SK-MEL-5 (cell line): ENCODE measurements at places on chromosomes 5 and 9. TPM values are rescaled to one million over a fixed set of nuclear protein-coding genes. Genes with fewer than 3 reads are reported as not detected.

Gene PLAC8L1
- not detected in 2 replicates for total RNA-seq

Gene SLC9A3
- total RNA-seq, result 2.9 and 3.3 TPM in 2 replicates

Gene CDC25C
- 9.0 and 9.3 TPM in 2 replicates for total RNA-seq

Gene BNC2
- 23.5 and 24.2 TPM in 2 replicates for total RNA-seq

Gene CNOT6
- total RNA-seq, result 9.6 and 9.8 TPM in 2 replicates

Gene LMNB1
- total RNA-seq, result 44.2 and 44.6 TPM in 2 replicates

Gene CDX1
- not detected in 2 replicates for total RNA-seq

Gene ADAMTSL2
- 0.83 and 1.1 TPM in 2 replicates for total RNA-seq

Gene TRIM52
- total RNA-seq, result 2.2 and 3.3 TPM in 2 replicates

Gene GMCL2
- not detected in 2 replicates for total RNA-seq

Gene SCGB3A2
- not detected in 2 replicates for total RNA-seq

Gene PCDHB5
- total RNA-seq, result 2.0 and 3.1 TPM in 2 replicates

Gene ALAD
- 17.7 and 18.5 TPM in 2 replicates for total RNA-seq

Gene RORB
- total RNA-seq, result not detected in 2 replicates

Gene NUDT12
- total RNA-seq, result 26.4 and 29.3 TPM in 2 replicates

Gene HAPLN1
- total RNA-seq, result not detected in 2 replicates

Gene PCSK5
- 0.08 TPM in 1 of 2 replicates, not detected in the other for total RNA-seq

Gene CDC14B
- 12.1 and 13.1 TPM in 2 replicates for total RNA-seq

Gene NRARP
- total RNA-seq, result 0.50 and 0.67 TPM in 2 replicates

Gene IGFBPL1
- 7.9 and 8.5 TPM in 2 replicates for total RNA-seq

Gene GIN1
- 6.9 TPM in 2 replicates for total RNA-seq

Gene SYK
- total RNA-seq, result 0.74 and 1.7 TPM in 2 replicates

Gene TEK
- total RNA-seq, result not detected in 2 replicates

Gene PAX5
- not detected in 2 replicates for total RNA-seq

Gene ANKRD18B
- total RNA-seq, result 0.45 and 4.8 TPM in 2 replicates

Gene TAF11L5
- total RNA-seq, result not detected in 2 replicates

Gene SLC6A18
- not detected in 2 replicates for total RNA-seq

Gene IQGAP2
- 0.95 and 0.98 TPM in 2 replicates for total RNA-seq

Gene OR1N2
- not detected in 2 replicates for total RNA-seq

Gene STKLD1
- 1.4 and 1.7 TPM in 2 replicates for total RNA-seq

Gene TMEFF1
- 0.45 and 4.3 TPM in 2 replicates for total RNA-seq

Gene DDX4
- total RNA-seq, result not detected in 2 replicates

Gene SVEP1
- total RNA-seq, result not detected in 2 replicates

Gene BTNL9
- total RNA-seq, result 0.16 and 0.48 TPM in 2 replicates

Gene FBXW5
- 141 and 174 TPM in 2 replicates for total RNA-seq

Gene AJM1
- total RNA-seq, result 1.2 and 1.4 TPM in 2 replicates

Gene C5orf58
- not detected in 2 replicates for total RNA-seq
